ENCODE measurements at places on chromosomes 6 and 20. TPM values are rescaled to one million over a fixed set of nuclear protein-coding genes. Genes with fewer than 3 reads are reported as not detected.

DNA sequence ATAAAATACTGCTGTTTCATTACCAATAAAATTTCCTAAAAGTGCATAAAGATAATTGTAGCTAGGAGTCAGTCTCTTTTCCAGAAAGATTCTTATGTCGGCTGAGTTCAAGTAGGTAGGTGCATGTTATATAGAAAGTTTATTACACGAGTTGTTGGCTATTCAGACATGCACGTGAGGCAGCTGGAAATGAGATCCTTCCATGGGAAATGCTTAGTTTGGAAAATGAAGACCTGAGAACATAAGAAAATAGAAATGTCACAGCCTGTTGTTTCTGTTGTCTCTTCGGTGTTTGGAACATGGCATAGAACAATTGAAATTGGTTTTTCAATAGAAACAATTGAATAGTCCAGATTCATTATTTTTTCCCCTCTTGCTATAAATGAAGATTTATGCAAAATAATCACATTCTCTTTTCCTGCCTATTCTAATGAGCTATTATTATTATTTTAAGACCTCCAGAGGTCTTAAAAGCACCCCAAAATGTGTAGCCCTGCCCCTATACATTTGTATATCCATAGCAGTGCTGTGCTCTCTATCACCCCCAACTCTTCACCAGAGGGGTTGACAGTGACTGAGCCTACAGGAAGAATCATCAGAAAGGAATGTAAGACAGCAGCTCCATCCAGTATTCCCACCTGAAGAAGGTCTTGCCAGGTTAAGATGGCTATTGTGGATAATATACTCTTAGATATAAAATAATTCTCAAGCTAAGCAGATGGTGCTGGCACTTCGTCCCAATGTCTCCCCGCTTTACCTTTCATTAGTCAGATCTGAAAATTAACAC, 82.2 kb downstream of the ZDHHC14 start:
- no peak for ATAC-seq

DNA sequence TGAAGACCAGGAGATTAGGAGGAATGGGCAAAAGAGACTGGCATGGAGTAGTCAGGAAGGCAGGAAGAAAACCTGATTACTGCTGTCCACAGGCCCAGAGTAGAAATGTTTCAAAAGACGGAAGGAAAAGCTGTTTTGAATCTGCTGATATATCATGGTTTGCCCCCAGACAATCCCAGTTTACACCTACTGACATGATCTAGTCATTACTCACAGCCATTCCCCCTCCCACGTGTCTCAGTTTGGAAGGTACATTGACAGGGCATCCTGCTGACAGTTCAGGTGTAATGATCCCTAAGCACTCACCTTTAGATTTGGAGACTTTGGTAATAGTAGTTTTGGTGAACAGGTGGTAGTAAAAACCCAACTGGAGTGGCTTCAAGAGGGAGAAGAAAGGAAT, 9.8 kb upstream of the TXNDC5 start:
- ATAC-seq: peak; percentile 61

DNA sequence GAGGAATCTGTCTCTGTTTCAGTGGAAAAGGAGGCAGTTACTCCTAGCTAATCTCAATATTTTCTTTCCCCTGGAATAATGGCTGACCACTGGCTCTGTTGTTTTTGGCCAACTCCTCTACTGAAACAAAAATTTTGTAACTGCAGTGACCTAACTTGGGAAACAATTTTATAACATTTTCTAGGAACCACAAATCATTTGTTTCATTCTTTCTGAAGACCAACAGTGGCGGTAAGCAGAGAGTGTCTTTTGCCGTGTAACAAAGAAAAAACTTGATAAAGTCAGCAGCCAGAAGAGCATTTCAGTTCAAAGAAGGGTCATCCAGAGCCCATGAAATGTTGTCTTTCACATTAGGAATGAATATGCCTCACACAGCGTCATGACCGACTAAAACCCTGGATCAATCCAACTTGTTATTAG, 11.8 kb upstream of the BFSP1 start:
- ATAC-seq: no peak

Gene KCNG1
- 9.9 TPM for total RNA-seq

Gene MROH8
- total RNA-seq: 1.6 TPM

Gene NUP153
- total RNA-seq: 30.2 TPM

Gene UBE2V1
- 75.6 TPM for total RNA-seq

- no peak for ATAC-seq
These were observed 294.0 kb downstream of the SOX4 start for GRCh38 chr6:21887231-21888185.

DNA sequence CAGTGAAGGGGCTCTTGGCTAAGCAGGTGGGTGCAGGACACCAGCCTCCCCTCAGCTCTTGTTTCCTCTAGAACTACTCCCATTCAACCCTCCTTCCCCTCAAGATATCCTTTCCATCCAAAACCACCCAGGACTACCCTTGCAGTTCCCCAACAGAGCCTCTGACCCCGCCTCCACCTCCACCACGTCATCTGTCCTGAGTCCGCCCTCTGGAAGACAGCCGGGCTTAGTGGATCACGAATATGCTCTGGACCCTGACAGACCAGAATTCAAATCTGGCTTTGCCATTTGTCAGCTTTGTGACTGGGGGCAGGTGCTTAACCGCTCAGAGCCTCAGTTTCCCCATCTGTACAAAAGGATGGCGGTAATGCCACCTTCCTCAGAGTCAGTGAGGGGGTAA, 31.4 kb downstream of the TFEB start:
- no peak for ATAC-seq

Gene COL9A3
- total RNA-seq: 1.5 TPM

DNA sequence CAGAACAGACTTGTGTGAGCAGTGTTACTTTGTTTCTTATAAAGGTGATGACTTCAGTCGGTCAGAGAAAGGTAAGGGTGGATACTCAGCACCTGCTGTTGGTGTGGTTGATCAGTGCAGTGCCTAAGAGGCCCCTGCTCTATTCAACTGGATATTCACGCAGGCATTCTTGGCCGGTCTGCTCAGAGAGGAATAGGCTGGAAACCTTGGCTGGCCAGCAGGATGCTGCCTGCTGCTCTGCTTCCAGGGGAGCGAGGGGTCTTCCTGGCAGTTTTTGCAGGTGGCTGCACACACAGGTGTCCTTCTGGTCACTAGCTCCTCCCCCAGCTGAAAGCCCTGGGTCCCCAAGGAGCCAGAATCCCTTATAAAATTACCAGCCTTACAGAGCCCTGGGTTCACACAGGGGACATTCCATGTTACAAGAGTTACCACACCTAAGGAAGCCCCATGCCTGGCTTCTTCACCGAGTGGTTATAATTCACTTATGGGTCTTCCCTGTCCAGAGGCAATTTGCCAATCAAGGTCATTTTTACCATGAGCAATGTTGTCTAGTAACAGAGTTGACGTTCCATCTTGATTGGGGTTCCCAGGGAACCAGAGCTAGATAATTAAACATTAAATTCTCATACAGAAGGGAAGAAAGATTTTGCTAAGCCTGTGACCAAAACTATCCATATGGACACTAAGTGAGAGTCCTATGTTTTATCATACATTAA, 16.4 kb downstream of the SYNJ2 start:
- ATAC-seq: no peak

Gene TRIM27
- total RNA-seq: 22.0 TPM

Gene PERP
- 675 TPM for total RNA-seq

Gene LST1
- total RNA-seq: 2.4 TPM

Gene SLC22A1
- 0.44 TPM for total RNA-seq

GRCh38 chr6:115271434-115271833, 789.3 kb downstream of the FRK start:
- ATAC-seq: no peak

Gene FRK
- total RNA-seq: 7.8 TPM

GRCh38 chr6:44156494-44157151, 2.0 kb upstream of the CAPN11 start:
- no peak for ATAC-seq

GRCh38 chr20:4814696-4815252, 93.1 kb downstream of the PRND start:
- ATAC-seq: peak; percentile 45

Gene CALHM6
- 0.20 TPM for total RNA-seq

Gene LZTS3
- 1.3 TPM for total RNA-seq

Gene GRM4
- total RNA-seq: not detected

Gene MYLK4
- total RNA-seq: 0.84 TPM

DNA sequence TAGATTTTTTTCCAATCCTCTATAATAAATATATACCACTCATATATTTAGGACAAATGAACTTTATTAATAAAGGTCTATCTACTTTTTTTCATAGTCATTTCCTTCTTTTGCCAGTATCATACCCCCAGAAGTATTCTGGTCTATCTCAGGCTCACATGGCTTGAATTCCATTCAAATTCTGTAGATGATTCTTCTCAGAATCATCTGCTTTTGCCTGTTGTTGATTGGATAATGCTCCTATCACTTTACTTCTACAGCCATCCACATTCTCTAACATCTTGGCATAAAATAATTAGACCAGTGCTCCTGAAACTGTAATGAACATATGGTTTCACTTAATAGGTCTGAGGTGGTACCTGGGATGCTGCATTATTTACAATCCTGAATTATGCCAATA, 121.2 kb downstream of the GFRAL start:
- no peak for ATAC-seq

Gene CD109
- total RNA-seq: 60.2 TPM

- ATAC-seq: no peak
These were observed 45.2 kb downstream of the DZANK1 start for GRCh38 chr20:18421608-18422007.

Gene MYT1
- not detected for total RNA-seq

GRCh38 chr6:5956939-5957338, 49.8 kb downstream of the NRN1 start:
- no peak for ATAC-seq

GRCh38 chr6:110116258-110116657, 63.2 kb downstream of the WASF1 start:
- no peak for ATAC-seq

DNA sequence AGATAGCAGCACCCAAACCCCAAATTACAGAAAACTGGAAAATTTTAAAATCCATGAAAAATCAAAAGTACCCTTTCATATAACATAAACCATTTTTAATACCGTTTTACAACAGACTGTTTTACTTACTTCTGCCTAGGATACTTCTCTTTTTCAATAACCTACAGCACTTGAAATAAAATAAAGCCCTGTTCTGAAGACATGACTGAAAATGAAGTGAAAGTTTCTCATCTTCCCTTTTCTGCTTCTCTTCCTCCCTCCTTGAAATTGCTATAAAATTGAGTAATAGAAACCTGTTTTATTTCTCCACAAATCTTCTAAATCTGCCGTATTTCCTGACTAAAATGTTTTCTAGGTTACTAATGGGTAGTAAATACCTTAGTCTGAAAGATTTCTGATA, 20.3 kb downstream of the MMS22L start:
- no peak for ATAC-seq

Gene SLA2
- 0.12 TPM for total RNA-seq

Gene RAET1L
- total RNA-seq: 30.4 TPM

DNA sequence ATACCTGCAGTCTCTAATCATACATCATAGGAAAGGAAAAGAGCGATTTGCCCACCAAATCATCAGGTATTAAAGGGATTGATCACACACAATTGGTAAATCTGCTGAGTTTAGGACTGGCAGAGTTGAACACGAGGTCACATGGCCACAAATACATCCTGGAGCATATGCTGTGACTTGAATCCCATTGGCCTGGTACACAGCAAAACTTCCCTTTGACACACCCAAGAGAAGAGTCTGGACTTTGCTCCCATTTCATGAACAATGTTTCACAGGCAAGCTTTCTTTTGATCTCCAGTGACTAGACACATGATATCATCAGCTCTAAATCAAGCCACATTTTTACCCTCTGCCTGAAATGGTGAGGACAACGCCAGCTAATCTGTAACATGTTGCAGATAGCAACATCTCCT, 117.9 kb downstream of the ISM1 start:
- no peak for ATAC-seq

GRCh38 chr20:56247954-56248782, at the start of gene MC3R:
TSS of gene MC3R (plus strand) at chr20:56248732. CDS start at chr20:56248844, 112 bp downstream.
- peak; percentile 74 for ATAC-seq

Gene PRSS16
- 7.7 TPM for total RNA-seq

GRCh38 chr20:44576297-44576696, 6.1 kb upstream of the PKIG start:
- ATAC-seq: peak; percentile 46

- peak; percentile 79 for ATAC-seq
These were observed 56.3 kb upstream of the TULP1 start for GRCh38 chr6:35569011-35569461.

DNA sequence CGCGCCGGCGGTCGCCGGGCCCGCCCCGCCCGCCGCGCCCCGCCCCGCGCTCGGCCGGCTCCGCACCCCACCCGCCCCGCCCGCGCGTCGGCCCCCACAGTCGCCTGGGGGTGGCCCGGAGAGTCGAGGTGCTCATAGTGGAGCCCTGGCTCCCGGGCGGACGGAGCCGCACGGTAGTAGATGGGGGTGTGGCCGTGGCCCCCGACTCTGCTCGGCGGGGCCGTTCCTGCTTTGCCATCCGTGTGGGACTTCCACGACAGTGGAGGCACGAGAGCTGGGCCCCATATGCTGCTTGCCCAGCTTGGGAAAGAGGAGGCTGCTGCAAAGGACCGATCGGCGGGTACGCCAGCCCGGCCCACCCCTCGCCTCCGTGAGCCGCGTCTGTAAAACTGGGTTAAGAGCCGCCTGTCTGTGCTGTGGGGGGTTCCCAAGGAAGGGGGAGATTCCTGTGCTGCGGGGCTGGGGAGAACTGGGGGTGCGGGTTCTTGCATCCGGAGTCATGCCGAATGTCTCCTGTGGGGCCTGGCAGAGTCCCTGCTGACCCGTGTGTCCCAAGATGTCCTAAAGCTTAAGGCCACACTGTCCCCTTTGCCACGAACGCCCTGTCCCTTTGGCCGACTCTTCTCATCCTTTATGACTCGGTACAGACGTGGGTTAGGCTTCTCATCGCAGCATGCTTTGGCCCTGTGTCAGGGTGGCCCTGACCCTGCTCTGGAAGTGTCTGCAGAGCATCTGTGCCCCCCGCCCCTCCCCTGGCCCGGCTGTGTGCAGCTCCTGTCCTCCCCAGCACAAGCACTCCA, at the start of gene OPRL1:
TSS of gene OPRL1 (plus strand) at position 70 of the 800 bp plus-strand sequence. CDS start 12,639 bp downstream, outside the sequence.
- ATAC-seq: no peak

DNA sequence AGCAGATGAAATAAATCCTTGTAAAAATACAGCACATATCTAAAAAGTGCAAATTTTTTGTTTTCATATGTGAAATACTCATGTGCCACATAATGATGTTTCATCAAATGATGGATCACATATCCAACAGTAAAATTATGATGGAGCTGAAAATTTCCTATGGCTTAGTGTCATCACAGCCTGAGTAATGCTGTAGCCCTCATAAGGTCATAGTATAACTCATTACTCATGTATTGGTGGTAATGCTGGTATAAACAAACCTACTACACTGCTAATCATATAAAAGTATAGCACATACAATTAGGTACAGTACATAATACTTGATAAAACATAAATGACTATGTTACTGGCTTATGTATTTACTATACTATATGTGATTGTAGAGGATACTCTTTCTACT, 12.9 kb downstream of the TSPYL1 start:
- no peak for ATAC-seq

DNA sequence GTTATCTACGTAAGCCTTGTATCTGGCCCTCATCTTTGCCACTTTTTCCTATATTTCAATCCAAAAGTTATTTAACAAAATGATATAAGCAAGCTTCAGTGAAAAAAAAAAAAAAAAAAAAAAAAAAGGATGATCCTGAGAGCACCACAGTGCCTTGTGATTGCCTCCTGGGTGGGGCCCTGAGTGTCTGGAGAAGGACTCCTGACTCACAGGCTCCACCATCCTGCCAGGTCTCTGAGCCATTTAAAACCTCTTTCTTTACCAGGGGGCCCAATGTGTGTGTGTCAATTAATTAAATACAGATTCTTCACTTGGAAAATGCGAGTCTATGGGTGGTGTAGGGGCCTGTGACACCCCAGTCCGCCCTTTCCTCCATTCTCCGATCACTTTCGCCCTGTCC, 105.2 kb downstream of the SMOC2 start:
- ATAC-seq: no peak

Gene GSTA3
- total RNA-seq: not detected

GRCh38 chr20:15682690-15683089, 890.6 kb downstream of the KIF16B start:
- no peak for ATAC-seq
